T-helper 9 cell (primary cell): ENCODE measurements at places on chromosomes 7 and 10.
A peak's percentile ranks its signal among the peaks of the same experiment; 100 is the strongest.

GRCh38 chr7:66790196-66790595 lies 49.7 kb downstream of the RABGEF1 start:
- DNase-seq: no peak

- DNase-seq: no peak
Observed at GRCh38 chr7:821688-822087, 10.6 kb upstream of the SUN1 start.

DNA sequence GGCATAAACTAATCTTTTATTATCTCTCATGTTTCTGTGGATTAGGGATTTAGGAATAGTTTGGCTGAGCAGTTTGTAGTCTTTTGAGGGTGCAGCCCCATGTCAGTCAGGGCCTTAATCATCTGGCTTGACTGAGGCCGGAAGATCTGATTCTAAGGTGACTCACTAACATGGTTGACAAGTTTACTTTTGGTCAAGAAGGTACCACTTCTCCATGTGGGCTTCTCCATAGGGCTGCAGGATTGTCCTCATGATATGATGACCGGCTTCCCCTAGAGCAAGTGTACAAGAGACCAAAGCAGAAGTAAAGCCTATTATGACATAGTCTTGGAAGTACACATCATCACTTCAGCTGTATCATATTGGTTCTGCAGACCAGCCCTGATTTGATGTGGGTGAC lies 45.9 kb upstream of the OIT3 start:
- DNase-seq: no peak

- DNase-seq: no peak
Observed at GRCh38 chr7:128167042-128167701, 73.9 kb upstream of the LEP start.

- no peak for DNase-seq
Observed at GRCh38 chr10:62230344-62231121, 38.1 kb downstream of the RTKN2 start.

DNA sequence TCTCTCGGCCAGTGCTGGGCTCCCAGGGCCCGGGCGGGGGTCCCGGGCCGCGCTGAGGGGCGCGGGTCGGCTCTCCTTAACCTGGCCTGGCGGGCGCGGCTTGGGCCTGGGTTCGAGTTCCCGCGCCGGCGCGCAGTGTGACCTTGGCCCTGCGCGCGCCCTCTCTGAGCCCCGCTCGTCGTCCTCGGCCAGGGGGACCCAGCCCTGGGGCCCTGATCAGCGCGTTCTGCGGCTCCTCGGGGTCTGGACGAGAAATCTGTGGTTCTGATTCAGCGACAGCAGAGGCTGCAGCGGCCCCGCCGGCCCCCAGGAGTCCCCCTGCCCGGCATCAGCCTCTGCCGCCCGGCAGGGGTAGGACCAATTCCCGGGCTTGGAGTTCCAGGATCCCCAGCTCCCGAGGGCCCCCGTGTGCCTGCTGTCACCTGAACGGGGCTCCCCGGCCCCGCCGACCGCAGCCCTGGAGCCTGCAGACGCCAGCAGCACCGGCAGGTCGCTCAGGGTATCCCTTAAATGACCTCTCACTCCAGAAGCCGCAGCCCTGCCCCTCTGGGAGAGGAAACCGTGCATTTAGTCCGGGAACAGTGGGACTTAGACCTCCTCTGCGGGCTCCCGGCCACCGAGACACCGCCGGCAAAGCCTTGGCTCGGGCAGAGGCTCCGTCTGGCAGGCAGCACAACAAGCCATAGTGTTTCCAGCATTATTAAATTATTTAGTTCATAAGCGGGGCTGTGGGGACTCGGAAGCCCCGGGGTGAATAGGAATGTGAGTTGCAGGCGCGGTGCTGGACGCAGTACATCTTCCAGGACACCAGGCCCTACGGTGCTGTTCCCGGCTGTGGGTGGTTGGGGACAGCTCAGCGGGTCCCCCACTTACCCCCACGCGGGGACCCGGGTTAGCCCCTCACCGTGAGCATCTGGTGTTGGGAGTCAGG lies 572 bp downstream of the CHST12 start:
- DNase-seq: peak; percentile 27

DNA sequence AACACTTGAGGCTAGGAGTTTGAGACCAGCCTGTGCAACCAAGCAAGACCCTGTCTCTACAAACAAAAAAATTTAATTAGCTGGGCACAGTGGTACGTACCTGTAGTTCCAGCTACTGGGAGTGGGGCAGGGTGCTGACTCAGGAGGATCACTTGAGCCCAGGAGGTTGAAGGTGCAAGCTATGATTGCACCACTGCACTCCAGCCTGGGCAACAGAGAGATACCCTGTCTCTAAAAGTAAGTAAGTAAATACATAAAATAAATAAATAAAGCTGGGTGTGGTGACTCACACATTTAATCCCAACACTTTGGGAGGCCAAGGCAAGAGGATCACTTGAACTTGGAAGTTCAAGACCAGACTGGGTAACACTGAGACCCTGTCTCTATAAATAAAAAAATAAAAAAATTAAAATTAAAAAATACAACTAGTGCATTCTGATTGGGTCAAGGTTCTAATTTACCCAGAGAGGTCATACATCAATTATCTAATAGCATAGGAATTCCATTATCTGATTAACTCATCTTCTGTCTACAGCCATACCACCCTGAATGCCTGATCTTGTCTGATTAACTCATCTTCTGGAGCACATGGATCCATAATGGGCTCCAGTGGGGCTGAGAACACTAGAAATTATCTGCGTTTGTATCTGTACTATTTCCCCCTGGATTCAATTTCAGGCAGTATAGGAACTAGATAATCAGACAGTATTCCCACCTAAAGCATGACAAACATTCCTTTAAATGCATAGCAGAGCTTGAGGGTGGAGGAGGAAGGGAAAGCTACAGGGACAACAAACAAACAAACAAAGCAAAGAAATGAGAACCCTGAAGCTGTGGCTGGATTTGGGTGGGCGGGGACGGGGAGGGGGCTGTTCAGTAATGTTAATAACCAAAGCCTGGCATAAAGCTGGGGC lies 21.0 kb upstream of the HILPDA start:
- no peak for DNase-seq

GRCh38 chr7:620056-620455 lies 100.4 kb upstream of the PDGFA start:
- no peak for DNase-seq

DNA sequence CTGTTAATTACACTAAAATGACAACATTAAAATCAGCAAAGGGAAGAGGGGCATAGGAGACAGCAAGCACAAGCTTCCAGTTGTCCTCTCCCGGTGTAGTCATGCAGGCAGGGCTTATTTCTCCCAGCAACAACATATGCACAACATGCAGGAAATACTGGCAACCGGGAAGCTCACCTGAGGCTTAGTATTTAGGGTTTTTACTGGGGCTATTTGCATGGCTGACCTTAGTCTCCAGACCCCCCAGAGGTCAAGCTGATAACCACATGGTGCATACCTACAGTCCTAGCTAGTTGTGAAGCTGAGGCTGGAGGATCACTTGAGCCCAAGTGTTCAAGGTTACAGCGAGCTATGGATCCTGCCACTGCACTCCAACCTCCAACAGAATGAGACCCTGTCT lies 12.8 kb upstream of the JMJD1C start:
- no peak for DNase-seq

DNA sequence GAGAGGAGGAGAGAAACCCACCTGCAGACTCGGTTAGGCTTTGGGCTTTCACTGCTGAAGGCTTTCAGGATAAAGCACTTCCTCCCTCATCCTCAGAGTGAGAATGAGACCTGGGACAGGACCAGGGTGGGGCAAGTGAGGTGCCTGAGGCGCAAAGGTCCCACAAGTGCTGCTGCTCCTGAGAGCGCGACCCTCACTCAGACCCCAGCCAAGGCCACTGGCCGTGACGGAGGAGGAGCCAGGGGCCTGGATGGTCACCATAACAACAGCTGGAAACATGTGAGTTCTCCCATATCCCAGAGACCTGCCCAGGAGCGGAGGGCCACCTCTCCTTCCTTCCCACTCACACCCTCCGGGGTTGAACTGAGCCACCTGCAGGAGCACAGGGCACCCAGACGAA lies 46.9 kb upstream of the MKRN1 start:
- DNase-seq: no peak

DNA sequence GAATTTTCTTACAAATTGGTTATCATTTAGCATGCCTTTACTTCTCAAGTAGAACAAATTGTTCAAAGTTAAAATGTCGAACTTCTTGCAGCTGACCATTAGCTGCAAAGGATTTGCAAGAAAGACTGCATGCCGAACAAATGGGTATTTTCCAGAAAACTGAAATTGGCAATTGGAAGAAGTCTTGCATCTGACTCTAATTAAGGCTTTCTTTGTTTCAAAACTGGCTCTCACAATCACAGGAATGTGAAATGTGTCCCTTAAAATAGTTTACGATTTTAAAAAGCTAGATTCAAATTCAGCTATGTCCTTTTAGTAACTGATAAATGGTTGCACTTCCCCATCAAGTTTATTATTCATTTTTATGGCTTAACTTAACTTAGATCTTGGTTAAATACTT lies 207.9 kb downstream of the ARL4A start:
- no peak for DNase-seq

DNA sequence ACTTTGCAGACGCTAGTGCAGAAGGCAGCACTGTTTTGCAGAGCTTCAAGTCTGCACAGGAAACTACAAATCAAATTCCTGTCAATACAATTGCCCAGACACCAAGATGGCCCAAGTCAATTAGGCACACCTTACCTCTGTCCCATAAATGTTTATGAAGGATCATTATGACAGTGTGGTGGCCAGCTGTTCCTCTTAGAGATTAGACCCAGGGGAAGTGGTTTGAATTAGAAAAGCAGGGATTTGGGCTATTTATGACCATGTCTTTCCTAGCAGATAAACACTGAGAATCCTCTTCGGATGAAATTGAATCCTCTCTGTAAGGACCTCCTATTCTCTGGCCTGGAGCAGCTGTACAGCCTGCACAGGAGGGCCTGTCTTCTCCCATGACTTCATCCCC lies 9.9 kb upstream of the NEUROG3 start:
- DNase-seq: no peak

GRCh38 chr10:69801094-69801433 lies 642 bp upstream of the COL13A1 start:
- DNase-seq: no peak

- no peak for DNase-seq
Observed at GRCh38 chr10:130454543-130455000, 318.4 kb downstream of the GLRX3 start.

DNA sequence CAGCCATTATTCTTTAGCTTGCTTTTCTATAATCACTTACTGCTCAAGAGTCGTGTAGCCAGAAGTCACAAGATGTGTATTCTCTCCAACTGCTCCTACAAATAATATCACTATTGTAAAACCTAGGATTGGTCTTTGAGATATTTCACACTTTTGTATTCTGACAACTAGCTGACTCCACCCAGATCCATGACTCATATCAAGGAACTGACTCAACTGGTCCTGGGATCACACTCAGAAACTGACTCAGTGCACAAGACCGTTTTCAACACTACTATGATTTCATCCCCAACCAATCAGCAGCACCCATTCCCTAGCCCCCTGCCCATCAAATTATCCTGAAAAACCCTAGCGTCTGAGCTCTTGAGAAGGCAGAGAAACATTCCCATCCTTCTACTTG lies 56.5 kb upstream of the ORC5 start:
- DNase-seq: no peak

- DNase-seq: no peak
Observed at GRCh38 chr7:71191771-71192170, 59.8 kb downstream of the GALNT17 start.

- DNase-seq: no peak
Observed at GRCh38 chr7:141652691-141653090, 49.3 kb downstream of the DENND11 start.
